ENCODE measurements at places on chromosomes 5 and 9.

GRCh38 chr5:6759983-6760382 lies 46.8 kb downstream of the TENT4A start:
- no peak for DNase-seq

DNA sequence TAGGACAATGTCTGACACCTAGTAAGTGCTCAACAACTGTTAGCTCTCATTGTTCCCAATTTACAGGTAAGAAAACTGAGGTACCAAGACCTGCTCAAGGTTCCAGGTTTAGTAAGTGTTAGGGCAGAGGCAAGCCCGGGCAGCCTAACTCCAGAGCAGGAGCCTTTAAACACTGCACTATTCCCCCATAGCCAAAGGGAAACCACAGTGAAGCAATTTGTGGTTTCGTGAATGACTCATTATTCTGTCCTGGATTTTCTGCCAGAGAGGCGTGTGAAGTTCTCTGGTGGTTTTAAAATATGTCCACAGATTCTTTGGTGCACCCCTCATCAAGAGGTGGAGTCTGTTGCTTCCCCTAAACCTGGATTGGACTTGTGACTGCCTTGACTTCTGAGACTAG lies 1.0 kb upstream of the MCC start:
- no peak for DNase-seq

GRCh38 chr5:8923526-8923925 lies 622.3 kb downstream of the SEMA5A start:
- DNase-seq: no peak

- no peak for DNase-seq
These were observed 30.1 kb downstream of the QRFP start for GRCh38 chr9:130866474-130866965.

GRCh38 chr5:110916381-110917049 lies 155.0 kb upstream of the TSLP start:
- no peak for DNase-seq

- DNase-seq: no peak
These were observed 197.2 kb downstream of the NXNL2 start for GRCh38 chr9:88732128-88732527.

- no peak for DNase-seq
These were observed 21.0 kb upstream of the GSN start for GRCh38 chr9:121246821-121247561.

DNA sequence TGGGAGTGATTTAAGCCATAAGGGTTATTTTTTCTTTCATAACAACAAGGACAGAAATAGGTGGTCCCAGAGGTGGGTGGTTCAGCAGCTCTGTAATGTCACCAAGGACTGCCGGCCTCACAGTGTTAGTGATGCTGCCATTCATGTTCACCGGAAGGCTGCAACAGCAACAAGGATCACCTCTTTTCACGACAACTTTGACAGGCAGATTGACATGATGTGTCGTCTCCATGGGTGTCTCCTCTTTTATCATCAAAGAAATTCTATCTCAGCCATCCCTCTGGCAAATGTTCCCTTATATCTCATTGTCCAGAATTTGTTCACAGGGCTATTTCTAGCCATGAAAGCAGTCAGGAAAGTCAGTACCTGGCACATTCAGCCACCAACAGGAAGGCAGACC lies 231.5 kb downstream of the SH3GL2 start:
- no peak for DNase-seq

DNA sequence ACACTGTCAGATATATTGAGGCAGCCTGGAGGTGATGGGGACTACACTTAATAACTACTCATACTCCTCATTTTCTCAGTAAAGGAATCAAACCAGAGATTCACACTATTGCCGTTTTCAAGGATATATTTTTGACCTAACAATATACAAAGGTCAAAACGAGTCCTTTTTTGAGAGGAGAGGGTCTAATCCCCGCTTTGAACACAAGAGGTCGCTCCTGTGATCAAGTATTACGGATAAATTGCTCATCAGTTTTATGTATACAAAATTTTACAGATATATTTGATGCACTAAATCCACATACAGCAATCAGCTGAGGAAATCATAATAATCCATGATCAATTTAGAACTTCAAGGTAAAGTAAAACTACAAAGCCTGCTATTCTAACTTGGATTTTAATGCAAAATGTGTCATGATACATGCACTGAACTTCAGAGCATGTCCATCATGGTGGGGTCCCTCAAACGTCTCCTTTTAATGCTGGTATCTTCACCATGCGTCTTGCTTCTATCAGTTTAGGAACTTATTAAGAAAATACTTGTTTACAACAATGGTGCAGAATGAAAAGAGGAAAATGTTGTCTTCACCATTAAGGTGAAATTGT lies 2.5 kb upstream of the ISL1 start:
- DNase-seq: no peak

- DNase-seq: no peak
These were observed 292.0 kb downstream of the FANCC start for GRCh38 chr9:95025213-95026147.

- DNase-seq: no peak
These were observed 236.4 kb downstream of the LRRC70 start for GRCh38 chr5:62814991-62815390.

- DNase-seq: no peak
These were observed 367.1 kb upstream of the MPDZ start for GRCh38 chr9:13646500-13647021.

GRCh38 chr5:60503771-60504170 lies 196.2 kb downstream of the DEPDC1B start:
- DNase-seq: no peak

DNA sequence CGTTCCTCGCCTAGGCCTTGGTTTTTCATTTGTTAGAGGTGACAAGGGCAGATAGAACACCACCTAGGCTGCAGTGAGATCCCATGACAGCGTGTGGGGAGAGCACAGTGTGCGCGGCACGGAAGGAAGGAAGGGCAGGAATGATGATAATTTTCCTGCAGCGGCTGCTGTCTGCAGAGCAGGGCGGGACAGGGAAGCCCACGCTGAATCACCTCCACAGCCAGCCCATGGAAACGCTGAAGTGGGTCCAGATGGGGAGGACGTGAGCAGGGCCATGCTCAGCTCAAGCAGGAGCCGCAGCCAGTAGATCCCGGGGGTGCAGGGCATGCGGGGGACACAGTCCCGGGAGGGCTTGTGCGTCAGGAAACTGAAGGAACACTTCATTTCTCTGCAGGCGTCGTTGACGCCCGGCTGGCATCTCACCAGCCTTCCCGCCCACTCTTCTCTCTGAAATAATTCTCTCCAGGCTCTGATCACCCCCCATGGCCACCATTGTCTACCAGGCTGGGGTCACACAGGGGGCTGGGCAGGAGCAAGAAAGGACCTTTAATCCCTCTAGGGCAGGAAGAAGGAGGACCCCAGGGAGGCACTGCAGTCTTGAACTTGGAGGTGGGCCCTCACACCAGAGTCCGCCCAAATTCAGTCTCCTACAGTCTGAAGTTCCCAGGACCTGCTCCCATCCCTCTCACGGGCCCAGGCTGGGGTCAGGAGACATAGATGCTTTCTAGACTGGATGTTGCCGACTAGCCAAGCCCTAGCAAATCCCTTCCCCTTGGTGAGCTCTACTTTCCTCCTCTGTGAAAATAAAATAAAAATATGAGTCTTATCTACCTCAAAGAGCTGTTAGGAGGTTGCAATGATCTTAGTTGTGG lies 20.9 kb upstream of the SYNPO start:
- DNase-seq: no peak

GRCh38 chr5:96868603-96869371 lies 7.5 kb upstream of the ERAP2 start:
- peak; percentile 2 for DNase-seq

GRCh38 chr9:14309403-14309802 lies 4.5 kb downstream of the NFIB start:
- no peak for DNase-seq

- DNase-seq: peak; percentile 93
These were observed at the start of gene ZFP37 for GRCh38 chr9:113056191-113057106. TSS of gene ZFP37 (minus strand) at chr9:113056724. CDS start at chr9:113056688, 36 bp downstream.

All from amygdala (tissue), 56 donors.